ENCODE measurements at places on chromosomes 12 and 14. TPM values are rescaled to one million over a fixed set of nuclear protein-coding genes. Genes with fewer than 3 reads are reported as not detected.

The CIT gene
- polyA plus RNA-seq, result 7.7 TPM

DNA sequence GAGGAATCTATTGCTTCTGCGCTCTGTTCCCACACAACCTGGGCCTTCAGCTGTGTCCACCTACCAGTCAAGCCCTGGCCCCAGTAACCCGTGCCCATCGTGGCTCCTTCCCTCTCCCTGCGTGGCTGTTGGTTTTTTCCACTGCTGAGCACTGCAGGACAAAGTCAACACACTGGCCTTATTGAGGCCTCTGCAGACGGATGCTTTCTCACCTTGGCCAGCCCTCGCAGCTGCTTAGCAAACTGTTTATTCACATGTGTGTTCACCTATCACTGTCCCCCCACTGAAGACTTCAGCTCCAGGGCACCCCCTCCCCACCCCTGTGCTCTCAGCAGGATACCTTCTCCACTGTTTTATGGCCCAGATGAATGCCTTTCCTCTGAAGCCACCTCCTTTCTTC lies 12.8 kb upstream of the GPX2 start:
- no peak for DNase-seq

The DBX2 gene
- 0.12 TPM for polyA plus RNA-seq

The SLC4A8 gene
- 1.4 TPM for polyA plus RNA-seq

The MYO1H gene
- polyA plus RNA-seq, result 0.25 TPM

GRCh38 chr12:22100958-22101748 lies 55.1 kb downstream of the CMAS start:
- DNase-seq, result peak; percentile 40

GRCh38 chr12:62106547-62107185 lies 153.5 kb upstream of the USP15 start:
- DNase-seq, result no peak

The DPF3 gene
- 4.5 TPM for polyA plus RNA-seq

DNA sequence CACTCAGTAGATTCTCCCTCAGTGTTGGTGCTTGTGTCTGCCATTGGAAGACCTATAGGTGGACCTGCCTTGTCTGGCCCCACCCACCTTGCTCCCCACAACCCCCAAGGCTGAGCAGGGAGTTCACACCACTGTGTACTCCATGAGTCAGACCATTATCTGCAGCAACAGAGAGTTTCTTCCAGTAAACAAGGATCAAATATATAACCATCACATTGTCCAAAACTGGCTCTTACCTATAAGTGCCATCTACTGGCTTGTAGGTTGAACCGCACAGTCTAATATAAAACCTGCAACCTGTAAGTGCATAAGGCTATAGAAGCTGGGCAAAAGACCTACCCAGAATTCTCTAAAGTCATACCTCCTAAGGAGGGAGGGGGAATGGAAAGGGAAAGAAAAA lies 7.9 kb downstream of the TAS2R13 start:
- DNase-seq, result no peak

The LMNTD1 gene
- not detected for polyA plus RNA-seq

The AQP6 gene
- polyA plus RNA-seq, result 0.09 TPM

DNA sequence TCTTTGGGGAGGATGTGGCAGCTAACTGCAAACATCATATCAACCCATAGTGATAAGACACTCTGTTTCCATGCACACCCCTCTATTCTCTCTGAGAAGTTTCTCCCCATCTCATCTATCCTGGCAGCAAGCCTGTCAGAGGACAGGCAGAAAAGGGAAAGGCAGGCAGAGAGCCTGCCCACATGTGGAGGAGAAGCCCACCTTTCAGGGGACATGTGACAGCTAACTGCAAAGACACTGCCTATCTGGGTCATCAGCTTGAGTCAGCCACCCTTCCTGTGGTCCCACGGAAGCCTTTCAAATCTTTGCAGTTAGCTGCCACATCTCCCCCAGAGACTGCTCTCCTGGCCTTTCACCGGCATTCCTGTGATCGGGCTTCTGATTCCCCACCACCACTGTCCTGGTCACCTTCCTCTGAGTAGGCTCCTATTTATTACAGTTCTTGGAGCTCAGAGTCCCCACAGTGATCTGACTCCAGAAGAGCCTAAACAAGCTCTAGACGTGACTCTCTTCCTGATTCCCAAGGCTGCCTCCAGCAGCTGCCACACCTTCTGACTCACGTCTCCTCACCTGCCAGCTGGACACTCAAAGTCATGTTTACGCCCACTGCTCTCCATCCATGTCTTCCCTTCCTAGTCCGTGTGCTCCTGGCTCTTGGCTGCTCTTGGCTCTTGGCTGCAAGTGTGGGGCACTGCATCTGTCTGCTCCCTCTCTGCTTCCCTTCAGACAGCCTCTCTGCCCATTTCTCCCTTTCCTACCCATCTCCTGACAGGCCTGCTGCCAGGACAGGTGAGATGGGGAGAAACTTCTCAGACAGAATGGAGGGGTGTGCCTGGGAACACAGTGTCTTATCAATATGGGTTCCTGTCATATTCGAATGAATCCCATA lies 7.5 kb upstream of the KRT1 start:
- no peak for DNase-seq

DNA sequence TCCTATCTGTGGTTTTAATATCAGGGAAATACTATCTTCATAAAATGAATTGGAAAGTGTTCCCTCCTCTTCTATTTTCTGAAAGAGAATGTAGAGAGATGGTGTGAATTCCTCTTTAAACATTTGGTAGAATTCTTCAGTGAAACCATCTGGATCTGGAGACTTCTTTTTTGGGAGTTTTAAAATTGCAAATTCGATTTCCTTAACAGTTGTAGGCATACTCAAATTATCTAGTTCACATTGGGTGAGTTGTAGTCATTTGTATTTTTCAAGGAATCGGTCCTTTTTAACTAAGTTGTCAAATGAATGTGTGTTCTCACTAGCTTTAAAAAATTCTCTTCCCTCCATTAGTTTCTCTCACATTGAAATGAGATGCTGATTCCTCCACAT lies 75.4 kb upstream of the CHST11 start:
- no peak for DNase-seq

GRCh38 chr14:22084393-22085281 lies 411.0 kb upstream of the OR4E1 start:
- peak; percentile 32 for DNase-seq

GRCh38 chr14:73461478-73462047 lies 3.2 kb upstream of the NUMB start:
- no peak for DNase-seq

The CD27 gene
- 0.71 TPM for polyA plus RNA-seq

GRCh38 chr14:74491956-74492775 lies 939 bp downstream of the NPC2 start:
- no peak for DNase-seq

The CDKL1 gene
- 7.2 TPM for polyA plus RNA-seq

The GZMB gene
- not detected for polyA plus RNA-seq

- DNase-seq, result no peak
Measured at GRCh38 chr14:91509878-91510170, 286 bp downstream of the PPP4R3A start.

The SMIM41 gene
- polyA plus RNA-seq, result not detected

The IFNG-AS1 gene
- polyA plus RNA-seq, result 0.72 TPM

DNA sequence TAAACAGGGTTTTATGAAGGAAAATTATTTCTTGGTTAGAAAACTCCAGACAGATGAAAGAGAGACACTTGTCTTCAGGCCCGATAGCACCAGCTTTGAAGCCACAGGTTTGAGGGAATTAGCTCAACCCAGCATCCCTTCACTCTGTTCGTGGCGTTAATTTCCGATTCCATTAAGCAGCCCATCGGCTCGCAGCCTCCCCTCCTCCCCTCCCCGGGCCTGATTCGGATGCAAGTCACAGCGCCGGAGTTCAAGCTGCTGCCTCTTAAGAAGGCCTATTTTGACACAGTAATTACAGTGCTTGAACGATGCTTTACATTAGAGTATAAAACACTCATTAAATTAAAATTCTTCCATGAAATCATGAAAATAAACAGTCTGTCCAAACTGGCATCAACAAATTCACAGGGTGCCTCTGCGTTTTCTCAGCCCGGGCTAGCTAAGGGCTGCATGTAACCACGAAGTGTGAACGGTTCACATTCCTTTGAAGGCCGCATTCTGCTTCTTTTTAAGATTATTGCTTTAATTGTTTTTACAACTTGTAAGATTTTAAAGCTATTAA lies 145.8 kb downstream of the DICER1 start:
- no peak for DNase-seq

DNA sequence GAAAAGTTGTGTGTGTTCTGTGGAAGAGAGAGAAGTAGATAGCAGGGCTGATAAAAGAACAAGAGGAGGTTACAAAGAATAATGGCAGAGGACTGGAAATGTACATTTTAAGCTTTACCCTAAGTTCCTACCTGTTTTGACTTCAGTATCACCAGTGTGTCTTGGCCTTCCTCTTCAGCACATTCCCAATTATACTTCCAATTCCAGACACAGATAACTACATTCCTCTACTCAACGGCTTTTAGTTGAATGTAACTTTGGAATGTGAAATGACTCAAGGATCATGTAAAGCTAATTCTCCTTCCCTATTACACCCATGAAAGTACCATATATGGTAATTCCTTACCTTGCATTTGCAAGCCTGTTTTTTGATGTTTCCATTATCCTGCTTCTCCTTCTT lies 5.0 kb downstream of the MGST1 start:
- no peak for DNase-seq

DNA sequence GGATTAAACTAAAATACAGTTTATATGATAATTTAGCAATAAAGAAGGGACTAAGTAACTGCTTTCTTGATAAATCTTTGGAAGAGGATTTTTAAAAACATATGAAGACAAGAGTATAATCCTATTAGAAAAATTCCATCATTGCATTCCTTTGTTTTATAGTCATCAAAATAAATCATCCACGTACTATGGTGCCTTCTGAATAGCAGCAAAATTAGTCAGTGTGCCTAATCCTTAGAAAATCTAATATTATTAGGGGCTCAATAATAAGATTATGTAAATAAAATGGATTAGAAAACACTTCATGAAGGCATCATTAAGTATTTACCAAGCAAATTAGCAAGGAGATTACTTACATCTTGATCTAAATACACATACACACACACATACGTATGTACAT lies 102.1 kb downstream of the KCNH5 start:
- no peak for DNase-seq

The RNF10 gene
- 160 TPM for polyA plus RNA-seq

DNA sequence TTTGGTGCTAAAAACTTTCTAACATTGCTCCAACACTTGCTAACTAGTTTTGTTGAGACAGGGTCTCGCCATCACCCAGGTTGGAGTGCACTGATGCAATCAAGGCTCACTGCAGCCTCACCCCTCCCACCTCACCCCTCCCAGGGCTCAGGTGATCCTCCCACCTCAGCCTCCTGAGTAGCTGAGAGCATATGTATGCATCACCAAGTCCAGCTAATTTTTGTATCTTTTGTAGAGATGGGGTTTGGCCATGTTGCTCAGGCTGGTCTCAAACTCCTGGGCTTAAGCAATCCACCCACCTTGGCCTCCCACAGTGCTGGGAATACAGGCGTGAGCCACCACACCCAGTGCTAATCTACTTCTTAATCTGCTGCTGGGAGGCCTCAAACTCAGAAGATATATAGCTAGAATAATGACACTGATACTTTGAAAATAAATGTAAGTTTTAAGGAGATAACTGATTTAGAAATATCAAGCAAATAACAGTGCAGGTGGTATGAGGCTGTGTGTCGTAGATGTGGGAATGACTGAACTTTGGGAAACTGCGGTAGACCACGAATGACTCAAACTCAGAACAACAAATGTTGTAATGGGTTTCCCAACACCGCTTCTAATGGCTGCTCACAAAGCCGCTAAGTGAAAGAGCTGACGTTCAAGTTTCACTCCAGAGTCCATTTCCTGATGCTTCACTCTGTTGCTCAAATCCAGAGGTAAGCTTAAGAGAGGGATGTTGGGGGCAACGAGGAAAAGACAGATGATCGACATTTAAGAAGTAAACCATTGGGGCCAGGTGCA lies 10.0 kb downstream of the TMCC3 start:
- no peak for DNase-seq

The WNT1 gene
- not detected for polyA plus RNA-seq

The KRT6B gene
- polyA plus RNA-seq, result 0.25 TPM

DNA sequence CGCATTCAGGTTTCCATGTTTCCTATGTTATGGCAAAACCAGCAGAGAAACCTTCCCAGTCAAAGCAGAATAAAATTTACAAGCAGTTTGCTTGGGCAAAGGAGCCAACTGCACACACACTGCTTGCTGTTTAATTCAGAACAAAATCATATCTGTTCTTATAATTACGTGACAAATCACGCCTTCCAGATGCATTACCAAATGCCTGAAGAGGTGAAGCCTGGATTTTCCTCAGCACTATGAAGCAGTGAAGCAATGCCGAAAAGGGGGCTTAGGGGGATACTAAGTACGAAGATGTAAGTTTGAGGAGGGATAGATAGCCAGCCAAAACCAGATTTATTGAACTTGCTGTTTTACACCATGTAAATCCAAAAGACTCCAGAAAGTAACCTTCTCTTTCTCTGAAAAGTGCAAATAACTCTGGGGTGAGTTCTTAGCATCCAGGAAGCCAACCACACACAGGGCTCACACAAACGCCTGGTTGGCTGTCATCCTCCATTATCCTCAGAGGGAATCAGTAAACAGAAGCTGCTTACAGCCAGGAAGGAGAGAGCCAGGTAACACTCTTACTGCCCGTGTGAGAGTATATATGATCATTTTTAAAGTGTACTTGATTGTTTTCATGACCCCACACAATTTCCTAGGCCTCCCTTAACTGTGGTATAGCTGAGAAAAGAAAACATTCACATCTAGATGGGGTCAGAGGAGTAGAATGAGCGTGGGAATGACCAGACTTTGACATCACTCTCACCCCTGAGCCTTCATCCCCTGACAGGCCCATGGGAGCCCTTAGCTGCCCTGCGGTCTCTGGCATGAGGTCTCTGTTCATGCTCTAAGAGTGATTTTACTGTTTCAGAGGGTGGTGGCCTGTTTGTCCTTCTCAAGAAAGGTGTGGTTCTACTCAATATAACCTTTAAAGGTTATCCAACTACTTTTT lies 442.5 kb downstream of the EGLN3 start:
- DNase-seq, result no peak

The IGFBP6 gene
- polyA plus RNA-seq, result 49.2 TPM

The TPH2 gene
- not detected for polyA plus RNA-seq

DNA sequence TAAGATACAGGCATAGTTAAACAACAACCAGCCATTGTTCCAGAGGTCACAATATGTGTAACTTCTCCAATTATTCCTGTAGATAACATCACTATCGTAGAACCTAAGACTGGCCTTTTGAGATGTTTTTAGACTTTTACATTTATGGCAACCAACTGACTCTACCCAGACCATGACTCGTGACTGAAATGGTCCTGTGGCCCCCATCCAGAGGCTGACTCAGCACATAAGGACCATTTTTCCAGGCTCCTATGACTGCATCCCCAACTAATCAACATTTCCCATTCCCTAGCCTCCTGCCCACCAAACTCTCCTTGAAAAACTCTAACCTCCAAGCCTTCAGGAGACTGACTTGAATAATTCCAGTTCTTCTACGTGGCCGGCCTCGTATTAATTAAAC lies 52.6 kb upstream of the NID2 start:
- no peak for DNase-seq

The GARIN6 gene
- not detected for polyA plus RNA-seq

The GAS2L3 gene
- 16.6 TPM for polyA plus RNA-seq

- DNase-seq, result no peak
Measured at GRCh38 chr12:112169161-112169872, 44.0 kb downstream of the TRAFD1 start.

All from hindlimb muscle (tissue), 1 donor.